Colonic mucosa (tissue), 4 donors: ENCODE measurements at places on chromosomes 2 and 18. TPM values are rescaled to one million over a fixed set of nuclear protein-coding genes. Genes with fewer than 3 reads are reported as not detected.
A peak's percentile ranks its signal among the peaks of the same experiment; 100 is the strongest.

Gene MAL
- total RNA-seq, result 0.54 TPM

Gene LYG1
- 0.96 TPM for total RNA-seq

Gene CNDP2
- total RNA-seq, result 261 TPM

Gene MYL12A
- total RNA-seq, result 338 TPM

Gene GCG
- 81.3 TPM for total RNA-seq

Gene DTNB
- total RNA-seq, result 9.3 TPM

Gene SLC11A1
- 1.8 TPM for total RNA-seq

Gene RFX8
- total RNA-seq, result not detected

Gene SERPINB10
- total RNA-seq, result not detected

Gene IL36A
- not detected for total RNA-seq

Gene RAMP1
- 2.7 TPM for total RNA-seq

DNA sequence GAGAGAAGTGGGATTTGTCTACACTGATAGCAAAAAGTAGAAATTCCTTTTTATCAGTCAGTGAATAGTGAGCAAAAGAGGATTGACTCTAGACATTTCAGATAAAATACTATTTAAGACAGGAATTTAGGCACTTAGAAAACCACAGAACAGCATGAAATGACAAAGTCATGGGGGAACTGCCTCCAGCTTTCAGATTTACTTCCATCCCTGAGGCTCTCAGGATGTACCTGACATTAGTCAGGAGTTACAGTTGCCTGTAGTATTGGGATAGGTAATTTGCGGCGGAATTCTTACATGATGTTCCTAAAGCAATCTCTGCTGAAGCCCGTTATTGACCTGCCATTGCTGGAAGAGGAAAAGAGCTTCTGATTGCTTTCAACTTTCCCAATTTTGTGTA lies 337.1 kb upstream of the MAP2 start:
- no peak for DNase-seq

- no peak for DNase-seq
Observed at GRCh38 chr18:60421356-60422118, 49.0 kb upstream of the MC4R start.

- DNase-seq, result no peak
Observed at GRCh38 chr2:215141706-215142105, 3.3 kb upstream of the ABCA12 start.

GRCh38 chr2:10193851-10194820 lies 71.6 kb downstream of the RRM2 start:
- no peak for DNase-seq

DNA sequence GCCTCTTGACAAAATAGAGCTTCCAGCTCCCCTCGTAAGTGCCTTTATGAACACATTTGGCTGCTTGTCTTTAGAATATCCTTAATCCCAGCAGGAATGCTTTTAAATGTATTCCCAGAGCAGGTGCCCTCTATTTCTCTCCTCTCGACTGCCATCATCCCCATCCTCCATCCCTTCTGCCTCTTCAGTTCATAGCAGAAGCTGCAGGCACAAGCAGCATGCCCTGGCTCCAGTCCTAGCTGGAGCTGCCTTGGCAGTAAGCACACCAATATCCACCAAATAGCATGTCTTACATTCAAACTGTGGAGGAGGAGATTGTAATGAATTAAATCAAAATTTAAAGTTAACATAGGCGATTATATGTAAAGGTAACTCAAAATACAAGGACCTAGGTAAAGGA lies 891.3 kb upstream of the SLC39A10 start:
- DNase-seq, result no peak

DNA sequence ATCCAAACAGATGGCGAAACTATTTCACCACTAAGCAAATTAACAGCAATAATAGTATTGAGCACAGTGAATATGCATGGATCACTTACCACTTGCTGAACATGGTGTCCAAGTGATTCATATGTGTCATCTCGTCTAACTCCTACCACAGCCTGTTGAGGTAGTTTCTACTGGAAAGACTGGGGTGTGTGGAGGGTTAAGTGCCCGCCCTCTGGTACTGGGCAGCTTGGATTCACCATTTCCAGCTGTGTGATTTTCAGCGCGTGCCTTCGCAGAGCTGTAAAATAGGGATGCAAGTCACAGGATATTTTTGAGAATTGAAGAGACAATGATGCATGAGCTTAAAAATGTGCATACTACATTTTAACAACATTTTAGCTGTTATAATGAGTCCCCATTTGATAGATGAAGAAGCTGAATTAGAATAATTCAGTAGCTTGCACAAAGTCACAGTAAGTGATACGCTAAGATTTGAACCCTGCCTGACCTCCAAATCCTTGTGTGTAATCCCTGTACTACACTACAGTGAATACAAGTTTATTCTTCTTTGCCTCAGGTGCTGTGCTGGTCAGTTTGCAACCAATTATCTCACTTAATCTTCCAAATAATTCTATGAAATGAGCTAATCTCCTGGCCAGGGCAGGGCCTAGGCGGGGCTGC lies 75.2 kb upstream of the SIX2 start:
- no peak for DNase-seq

- DNase-seq, result no peak
Observed at GRCh38 chr2:1723397-1724042, 20.8 kb downstream of the PXDN start.

- no peak for DNase-seq
Observed at GRCh38 chr2:76870581-76870980, 651.6 kb downstream of the LRRTM4 start.

GRCh38 chr2:8622199-8622911 lies 59.5 kb upstream of the ID2 start:
- DNase-seq, result no peak

- DNase-seq, result peak; percentile 39
Observed at GRCh38 chr2:26612522-26613240, 28.5 kb downstream of the CIB4 start.

GRCh38 chr2:119208791-119209203 lies 14.8 kb upstream of the STEAP3 start:
- DNase-seq, result no peak

DNA sequence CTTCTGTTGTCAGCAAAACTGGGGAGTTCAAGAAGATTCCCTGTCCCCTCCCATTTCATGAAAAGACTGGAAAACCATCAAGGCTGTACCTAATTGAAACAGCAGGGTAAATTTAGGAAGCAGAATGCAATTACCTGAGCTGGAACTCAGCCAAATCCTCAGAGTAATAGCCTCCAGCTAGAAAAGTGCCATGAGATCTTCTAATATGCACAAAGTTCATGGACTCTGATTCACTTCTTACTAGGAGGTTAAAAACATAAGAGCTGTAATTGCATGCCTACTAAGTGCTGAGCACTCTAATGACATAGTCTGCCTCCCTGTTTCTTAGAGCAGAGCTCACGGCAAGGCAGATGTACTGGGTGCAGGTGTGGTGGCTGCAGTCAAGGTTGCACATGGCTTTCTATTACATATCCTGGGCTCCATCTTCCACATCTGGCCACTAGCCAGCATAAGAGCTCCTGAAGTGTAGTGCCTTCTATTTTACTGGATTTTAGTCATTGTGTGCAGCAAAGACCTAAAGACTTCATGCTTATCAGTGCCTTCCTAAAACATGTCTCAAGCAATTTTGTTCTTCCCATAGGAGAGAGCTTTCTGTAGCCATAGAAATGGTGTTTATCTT lies 341.7 kb downstream of the PTPRM start:
- DNase-seq, result no peak

GRCh38 chr2:99572373-99573164 lies 82.8 kb upstream of the REV1 start:
- no peak for DNase-seq

GRCh38 chr2:165251366-165251765 lies 12.2 kb downstream of the SCN2A start:
- no peak for DNase-seq

- no peak for DNase-seq
Observed at GRCh38 chr2:239154971-239155805, 245.6 kb downstream of the HDAC4 start.

DNA sequence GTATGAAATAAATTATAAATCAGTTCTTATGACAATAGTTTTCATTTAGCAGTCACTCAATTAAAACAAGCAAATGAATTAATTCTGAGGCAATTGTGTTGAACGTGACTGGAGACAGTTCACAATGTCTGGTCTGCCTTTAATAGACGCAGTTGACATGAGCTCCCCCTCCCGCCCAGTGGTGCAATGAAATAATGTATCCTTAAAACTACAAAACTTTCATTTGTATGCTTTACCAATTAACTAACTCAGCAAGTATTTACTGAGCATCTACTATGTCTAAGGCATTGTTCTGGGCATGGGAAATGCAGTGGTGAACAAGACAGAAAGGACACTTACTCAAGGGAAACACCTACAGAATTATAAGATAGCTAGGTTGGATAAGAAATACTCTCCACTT lies 3.5 kb upstream of the DSC2 start:
- DNase-seq, result no peak

- peak; percentile 78 for DNase-seq
Observed at GRCh38 chr2:71548646-71549425, 95.5 kb downstream of the DYSF start.

- DNase-seq, result no peak
Observed at GRCh38 chr2:25983735-25984134, 1.4 kb upstream of the KIF3C start.

DNA sequence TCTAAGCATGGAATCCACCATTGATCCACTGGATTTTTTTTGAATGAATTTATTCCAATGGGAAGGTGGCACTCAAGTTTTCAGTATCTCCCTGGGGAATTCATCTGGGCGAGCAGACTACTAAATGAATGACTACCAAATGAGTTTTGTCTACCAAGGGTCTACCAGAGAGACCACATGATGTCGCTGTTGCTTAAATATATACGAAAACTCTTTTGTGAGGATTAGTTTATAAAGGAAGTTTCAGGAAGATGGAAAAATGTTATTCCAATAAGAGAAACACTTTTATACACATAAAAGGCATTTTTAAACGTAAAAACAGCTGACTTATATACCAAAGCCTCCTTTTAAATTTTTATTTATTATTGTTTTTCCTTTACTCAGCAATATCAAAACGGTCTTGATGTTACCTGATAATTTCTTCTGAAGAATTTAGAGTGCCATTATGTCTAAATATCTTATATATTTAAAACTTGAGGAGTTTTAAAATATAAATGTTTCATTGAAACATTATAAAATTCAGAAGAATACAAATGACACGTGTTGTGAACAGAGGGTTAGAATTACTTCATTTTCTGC lies 139.7 kb downstream of the HRH4 start:
- peak; percentile 23 for DNase-seq

DNA sequence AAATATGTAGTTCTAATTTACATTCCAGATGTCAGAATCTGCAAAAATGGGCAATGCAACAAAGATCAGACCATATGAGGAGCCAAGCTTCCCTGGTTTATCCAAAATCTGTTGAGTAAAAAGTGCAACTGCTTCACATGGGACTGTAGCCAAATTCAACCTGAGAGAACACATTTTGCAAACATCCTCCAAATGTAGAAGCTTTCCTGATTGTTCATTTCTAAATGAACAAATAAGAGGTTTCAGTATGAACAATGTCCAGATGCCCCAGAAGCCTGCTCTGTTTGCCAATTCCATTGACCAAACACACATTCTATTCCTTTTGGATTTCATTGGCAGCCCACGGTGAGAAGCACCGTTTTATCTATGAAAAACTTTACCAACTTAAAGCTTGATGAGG lies 117.9 kb upstream of the OSR1 start:
- no peak for DNase-seq

- DNase-seq, result no peak
Observed at GRCh38 chr18:24601585-24601984, 141.1 kb downstream of the HRH4 start.

- no peak for DNase-seq
Observed at GRCh38 chr2:220569112-220569897, 941.9 kb downstream of the SLC4A3 start.

DNA sequence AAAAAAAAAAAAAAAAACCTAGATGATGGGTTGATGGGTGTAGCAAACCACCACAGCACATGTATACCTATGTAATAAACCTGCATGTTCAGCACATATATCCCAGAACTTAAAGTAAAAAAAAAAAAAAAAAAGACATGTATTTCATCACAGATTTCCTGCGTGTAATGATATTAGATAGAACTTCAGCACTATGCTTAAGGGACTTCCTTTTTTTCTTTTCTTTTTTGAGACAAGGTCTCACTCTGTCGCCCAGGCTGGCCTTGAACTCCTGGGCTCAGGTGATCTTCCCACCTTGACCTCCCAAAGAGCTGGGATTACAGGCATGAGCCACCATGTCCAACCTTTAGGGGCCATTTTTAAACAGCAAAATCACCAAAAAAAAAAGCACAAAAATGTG lies 42.0 kb downstream of the NEURL3 start:
- no peak for DNase-seq
